ENCODE measurements at places on chromosomes 1 and 21.

- DNase-seq, result no peak
Observed at GRCh38 chr1:220703305-220703704, 13.1 kb downstream of the C1orf115 start.

- DNase-seq, result no peak
Observed at GRCh38 chr1:89941110-89941766, 53.7 kb upstream of the ZNF326 start.

DNA sequence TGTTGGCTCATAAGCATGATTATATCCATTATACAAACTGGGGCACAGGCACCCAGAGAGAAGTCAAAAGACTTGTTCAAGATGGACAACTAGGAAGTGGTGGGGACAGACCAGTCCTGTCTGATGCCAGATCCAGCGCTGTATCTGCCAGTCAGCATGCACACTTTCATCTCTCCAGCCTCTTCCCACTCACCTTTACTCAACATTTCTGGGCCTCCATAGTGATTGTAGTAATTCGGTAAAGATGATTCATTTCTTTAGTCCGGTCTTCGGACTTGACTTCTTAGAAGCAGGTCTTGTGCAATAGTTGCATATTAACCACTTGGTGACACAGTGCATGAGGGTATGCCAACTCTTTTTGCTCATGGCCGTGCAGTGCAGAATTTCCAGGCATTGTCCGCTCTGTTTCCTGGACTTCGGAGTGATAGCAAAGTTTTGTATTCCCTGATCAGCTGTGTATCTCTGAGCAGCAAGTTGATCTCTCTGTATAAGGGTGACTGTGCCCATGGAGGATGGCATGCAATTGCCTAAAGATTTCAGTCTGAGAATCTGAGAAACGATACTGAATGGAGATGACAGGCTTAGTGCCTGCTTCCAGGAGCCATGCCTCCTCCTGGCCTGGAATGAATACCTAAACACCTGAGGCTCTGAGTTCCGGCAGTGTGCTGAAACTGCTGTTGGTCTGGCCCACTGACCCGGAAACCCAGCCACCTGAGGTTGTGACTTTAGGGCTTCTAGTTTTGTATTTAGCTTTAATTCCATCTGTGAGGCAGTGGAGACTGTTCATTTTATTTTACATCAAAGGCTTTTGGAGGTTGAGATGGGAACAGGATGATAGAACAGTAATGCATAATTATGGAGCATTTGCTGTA, 39.0 kb downstream of the GALNT2 start:
- DNase-seq, result no peak

DNA sequence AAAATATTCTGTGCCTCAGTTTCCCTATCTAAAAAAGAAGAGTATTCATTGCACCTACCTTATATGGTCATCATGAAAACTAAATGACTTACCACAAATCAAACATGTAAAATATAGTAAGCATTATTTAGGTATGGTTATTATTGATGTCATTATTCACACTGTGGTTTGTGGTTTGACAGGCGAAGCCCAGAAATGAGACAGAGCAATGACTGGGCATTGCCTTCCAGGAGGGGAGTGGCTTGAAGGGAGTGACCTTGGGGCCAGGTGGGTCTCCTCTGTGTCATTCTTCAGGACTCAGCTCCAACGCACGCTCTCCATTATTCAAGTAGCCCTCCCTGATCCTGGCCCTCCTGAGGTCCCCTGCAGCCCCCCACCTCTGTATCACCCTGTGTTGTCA, 133.7 kb downstream of the DMRTA2 start:
- no peak for DNase-seq

DNA sequence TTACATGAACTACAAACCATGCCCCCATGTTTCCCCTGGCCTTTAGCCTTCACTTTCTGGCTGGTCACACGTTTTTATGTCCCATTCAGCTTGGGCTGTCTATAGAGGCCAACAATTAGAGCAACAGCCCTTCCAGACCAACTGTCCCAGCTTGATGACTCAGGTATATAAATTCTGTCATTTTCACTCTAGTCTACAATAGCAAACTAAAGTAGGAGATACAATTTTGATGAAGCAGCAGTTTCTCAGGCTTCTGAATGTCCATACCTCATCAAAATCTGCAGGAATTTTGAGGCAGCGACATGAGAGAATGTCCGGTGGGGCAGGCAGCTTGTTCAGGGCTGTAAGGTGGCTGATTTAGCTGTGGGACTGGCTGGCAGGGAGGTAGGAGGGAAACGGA, 45.6 kb upstream of the VAV3 start:
- DNase-seq, result no peak

GRCh38 chr1:74161497-74161896, 36.5 kb downstream of the LRRIQ3 start:
- no peak for DNase-seq

GRCh38 chr1:2644171-2644570, 11.4 kb upstream of the MMEL1 start:
- no peak for DNase-seq

DNA sequence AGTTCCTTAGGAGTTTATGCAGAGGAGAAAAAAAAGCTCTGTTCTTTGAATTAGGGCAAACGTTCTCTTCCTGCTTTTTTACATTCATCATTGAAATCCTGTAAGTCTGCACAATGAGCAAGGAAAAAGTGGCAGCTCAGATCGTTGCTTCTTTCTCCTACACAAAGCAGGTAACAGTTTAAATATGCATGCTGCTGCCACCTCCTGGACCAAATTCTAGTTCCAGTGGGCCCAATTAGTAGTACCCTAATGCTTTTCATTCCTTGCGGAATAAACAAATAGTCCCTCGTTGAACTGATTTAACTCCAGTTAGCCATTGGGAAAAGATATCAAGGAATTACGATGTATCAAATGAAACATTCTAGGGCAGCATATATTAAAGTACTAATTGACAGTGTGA, 20.1 kb downstream of the YTHDF2 start:
- DNase-seq, result no peak

GRCh38 chr1:230074762-230075161, 7.7 kb downstream of the GALNT2 start:
- no peak for DNase-seq

DNA sequence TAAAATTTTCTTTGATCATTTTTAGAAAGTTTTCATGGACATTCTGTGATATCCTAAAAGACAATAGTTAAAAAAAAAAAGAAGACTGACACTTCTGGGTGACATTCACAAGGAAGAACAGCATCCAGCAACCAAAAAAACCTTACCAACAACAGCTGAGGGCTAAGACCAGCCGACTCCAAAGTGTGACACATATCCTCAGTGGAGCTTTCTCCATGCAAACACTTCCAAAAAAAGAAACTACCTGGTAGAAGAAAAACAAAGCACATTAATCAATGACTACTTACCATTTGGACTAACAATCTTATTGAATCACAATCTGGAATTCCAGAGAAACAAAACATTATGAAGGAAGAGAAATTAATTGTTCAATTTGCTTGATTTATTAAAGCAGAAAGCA, 88.2 kb downstream of the IARS2 start:
- no peak for DNase-seq

DNA sequence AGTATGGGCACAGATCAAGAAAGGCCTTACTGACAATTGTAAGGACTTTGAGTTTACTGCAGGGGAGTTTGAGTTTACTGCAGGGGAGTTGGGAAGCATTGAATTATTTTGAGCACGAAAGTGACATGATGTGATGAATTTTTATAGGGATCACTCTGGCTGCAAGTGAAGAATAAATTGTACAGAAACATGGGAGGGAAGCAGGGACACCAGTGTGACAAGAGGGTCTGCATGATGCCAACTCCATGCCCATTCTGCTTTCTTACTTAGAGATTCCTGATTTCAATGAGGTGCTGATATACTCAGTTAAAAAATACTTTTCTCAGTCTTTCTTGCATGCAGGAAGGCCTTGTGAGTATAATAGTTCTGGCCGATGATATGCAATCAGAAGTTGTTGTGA, 234.4 kb downstream of the CENPF start:
- DNase-seq, result no peak

DNA sequence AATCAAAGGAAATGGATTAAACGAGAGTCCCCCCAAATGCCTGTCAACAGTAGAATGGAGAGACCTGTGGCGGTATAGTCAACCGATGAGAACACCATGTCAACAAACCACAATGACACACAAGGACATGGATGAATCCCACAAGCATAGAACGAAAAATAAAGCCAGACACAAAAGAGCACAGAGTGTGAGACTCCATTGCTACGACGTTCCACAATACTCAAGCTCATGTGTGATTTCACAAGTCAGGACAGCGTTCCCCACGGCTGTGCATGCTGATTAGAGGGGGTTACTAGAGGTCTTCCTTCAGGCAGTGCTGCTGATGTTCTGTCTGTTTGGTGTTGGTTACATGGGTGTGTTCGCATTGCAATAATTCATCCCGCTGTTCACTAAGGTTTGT, 5.8 kb upstream of the PLA2G2D start:
- no peak for DNase-seq

- no peak for DNase-seq
Observed at GRCh38 chr1:204285436-204286305, 71.9 kb upstream of the GOLT1A start.

- no peak for DNase-seq
Observed at GRCh38 chr1:223842784-223843183, 3.0 kb downstream of the TP53BP2 start.

DNA sequence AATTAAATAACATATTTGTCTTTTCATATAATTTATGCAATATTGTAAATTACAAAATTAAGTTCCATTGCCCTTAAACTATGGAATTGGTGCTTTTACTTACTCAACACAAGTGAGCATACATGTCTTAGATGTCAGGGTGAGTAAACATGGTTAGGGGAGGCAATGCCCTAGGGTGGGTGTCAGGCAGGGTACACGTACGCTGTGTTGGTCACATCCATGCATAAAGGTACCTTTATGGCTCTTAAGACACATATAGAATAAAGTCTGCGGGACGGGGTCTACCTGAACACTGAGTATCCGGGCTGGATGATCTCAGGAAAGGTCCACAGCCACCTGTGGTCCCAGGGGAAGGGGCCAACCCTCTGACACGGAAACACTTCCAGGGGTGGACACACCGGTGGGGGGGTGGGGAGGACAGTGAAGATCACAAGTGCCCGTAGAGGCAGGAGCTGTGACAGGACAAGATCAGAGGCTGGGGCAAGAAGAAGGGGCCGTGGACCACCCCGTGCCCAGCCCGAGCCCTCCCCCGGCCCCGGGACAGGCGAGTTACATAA, 720 bp downstream of the LIN9 start:
- peak; percentile 18 for DNase-seq

GRCh38 chr1:54239631-54240031, 39.7 kb downstream of the MRPL37 start:
- no peak for DNase-seq

- peak; percentile 72 for DNase-seq
Observed at GRCh38 chr1:117366177-117367045, 838 bp upstream of the MAN1A2 start.

GRCh38 chr1:34272152-34272551, 95.4 kb downstream of the C1orf94 start:
- no peak for DNase-seq

DNA sequence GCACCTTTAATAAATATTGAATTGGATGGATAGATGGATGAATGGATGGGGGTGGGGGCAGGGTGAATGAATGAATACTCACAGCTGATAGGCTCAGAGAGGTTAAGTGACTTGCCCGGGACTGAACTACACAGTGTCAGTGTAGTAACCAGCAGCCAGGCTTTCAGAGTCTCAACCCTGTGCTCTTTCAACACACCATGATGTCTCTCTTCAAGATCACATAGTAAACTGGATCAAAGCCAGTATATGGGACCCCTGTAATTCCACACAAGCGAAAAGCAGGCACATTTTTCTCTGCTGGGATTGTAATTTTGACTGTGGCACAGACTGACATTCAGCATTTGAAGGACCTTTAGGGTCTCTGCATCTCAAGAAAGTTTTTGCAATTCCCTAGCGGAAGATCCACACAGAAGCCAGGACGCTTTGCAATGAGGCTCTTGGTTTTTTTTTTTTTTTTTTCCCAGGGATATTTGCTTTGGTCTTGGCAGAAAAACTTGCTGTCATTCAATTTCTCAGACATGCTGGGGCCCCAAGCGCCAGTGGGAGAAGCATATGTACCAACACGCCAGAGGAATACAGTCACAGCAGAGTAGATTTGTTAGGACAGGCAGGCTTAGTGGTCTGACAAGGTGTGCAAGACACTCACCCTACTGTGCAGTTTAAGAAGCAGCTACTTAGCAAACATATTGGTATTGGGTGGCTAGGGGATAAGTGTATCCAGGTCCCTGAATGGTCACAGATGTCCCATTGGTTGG, 213.1 kb upstream of the CAMK1G start:
- no peak for DNase-seq

GRCh38 chr1:1156140-1157032, 17.3 kb upstream of the TTLL10 start:
- DNase-seq, result no peak

GRCh38 chr1:39895731-39896480, 5.8 kb downstream of the MYCL start:
- DNase-seq, result no peak

DNA sequence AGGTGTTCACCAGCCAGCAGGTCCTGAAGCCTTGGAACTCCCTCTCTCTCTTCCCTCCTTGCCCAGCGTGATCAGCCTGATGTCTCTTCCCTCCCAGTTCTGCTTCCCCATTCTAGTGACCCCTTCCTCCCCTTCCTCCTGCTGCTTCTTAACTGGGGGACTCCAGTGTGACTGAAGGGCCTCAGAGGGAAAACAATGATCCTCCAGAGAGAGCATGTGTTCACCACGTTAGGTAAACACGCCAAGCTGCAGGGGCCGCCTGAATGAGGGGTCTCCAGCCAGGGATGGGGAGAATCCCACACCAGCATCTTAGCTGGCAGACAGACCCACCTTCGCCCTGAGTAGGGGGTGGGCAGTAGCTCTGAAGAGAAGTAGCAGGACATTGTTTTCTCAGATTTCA, 124.8 kb downstream of the TMEM53 start:
- no peak for DNase-seq

DNA sequence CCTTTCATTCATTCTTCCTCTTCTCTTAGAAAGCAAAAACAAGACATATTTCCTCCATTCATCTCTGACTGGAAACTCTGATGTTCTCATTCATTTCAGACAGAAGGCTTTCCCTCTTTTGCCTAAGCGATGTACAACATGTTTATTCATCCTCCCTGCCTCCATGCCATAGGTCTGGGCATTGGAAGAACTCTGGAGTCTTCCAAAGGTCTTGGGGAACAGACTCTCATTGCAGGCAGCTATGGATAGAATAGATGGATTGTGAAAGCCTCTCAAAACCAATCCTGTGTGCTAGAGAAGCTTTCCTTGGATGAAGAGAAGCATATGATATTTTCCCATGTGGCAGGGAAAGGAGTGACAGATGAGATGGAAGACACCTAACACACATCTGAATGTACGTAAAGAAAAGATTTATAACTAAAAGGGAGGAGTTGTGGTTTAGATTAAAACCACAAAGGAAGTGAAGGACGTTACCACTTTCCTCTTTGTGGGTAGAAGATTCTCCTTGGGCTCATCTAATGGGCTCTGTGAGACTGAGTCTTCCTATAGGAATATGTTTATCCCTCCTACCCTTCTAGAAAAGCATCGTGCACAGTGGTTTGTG, 38.7 kb downstream of the BCL9 start:
- DNase-seq, result no peak

- DNase-seq, result no peak
Observed at GRCh38 chr1:210775289-210775688, 358.7 kb downstream of the KCNH1 start.

GRCh38 chr1:227320476-227320875, 2.2 kb upstream of the CDC42BPA start:
- no peak for DNase-seq

GRCh38 chr1:47682786-47683350, 245.0 kb downstream of the FOXD2 start:
- no peak for DNase-seq

- DNase-seq, result no peak
Observed at GRCh38 chr21:32352526-32352925, 40.3 kb downstream of the URB1 start.
